ENCODE measurements at places on chromosomes 4 and X. TPM values are rescaled to one million over a fixed set of nuclear protein-coding genes. Genes with fewer than 3 reads are reported as not detected.

GRCh38 chrX:129823115-129823514 lies 20.6 kb downstream of the ZDHHC9 start:
- DNase-seq, result peak; percentile 64

CORIN gene
- total RNA-seq, result 0.29 TPM

DNA sequence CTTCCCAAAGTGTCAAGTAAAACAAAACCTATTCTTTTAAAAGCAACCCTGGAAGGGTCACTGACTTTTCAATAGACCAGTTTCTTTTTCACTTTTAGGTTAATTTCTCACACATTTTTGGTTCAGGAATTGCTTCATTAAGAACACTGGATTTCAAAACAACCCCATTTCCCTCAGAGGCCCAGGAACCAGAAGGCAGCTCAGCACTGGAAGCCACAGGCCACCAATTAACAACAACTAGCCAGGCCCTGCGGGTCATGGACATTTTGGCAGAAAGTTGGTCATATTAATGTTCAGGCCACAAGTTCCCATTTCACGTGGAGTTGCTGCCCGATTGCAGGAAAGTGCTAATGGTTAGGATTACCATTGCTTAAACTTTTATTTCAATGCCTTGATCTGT lies 39.8 kb downstream of the HAND2 start:
- no peak for DNase-seq

GRCh38 chr4:63620271-63620670 lies 789.0 kb downstream of the TECRL start:
- no peak for DNase-seq

DNA sequence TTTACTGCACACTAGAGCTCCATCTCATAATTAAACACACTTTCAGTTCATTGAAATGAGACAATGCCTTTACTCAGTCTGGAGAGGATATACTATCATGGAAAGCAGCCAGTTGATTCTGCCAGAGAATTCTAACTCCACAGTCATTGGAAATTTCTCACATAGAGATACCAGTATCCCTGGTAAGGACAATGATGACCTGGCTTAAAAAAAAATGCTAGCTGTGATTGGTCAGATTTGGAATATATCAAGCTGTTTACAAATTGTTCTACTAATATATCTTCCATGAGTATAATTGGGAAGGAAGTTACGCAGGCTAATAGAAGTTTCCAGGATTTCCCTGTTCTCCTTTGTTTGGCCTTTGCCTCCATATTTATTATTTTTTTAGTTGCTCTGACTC lies 34.5 kb upstream of the TLL1 start:
- no peak for DNase-seq

GPR34 gene
- 0.58 TPM for total RNA-seq

PRSS12 gene
- not detected for total RNA-seq

- no peak for DNase-seq
Observed at GRCh38 chr4:138804711-138805110, 210.9 kb upstream of the NOCT start.

GLA gene
- 48.1 TPM for total RNA-seq

- no peak for DNase-seq
Observed at GRCh38 chr4:96593422-96593821, 753.5 kb downstream of the PDHA2 start.

DNA sequence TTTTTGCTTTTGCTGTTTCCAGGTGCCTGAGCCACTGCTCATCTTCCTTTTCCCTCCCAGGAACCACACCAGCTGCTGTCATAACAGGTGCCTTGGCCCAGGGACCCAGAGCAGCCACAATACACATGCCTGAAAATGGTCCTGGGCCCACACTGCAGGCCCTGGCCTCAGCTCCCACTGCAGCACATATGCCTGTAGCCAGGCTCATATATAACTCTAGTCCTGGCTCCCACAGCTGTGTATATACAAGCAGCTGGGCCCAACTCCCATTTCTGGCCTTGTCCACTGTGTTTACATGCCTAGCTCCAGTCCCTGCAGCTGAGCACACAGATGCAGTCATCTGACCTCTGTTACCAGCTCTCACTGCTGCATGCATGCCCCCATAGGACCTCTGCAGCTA lies 930.5 kb downstream of the ADGRL3 start:
- DNase-seq, result no peak

BLTP1 gene
- total RNA-seq, result 49.2 TPM

- no peak for DNase-seq
Observed at GRCh38 chr4:159278399-159278798, 175.5 kb downstream of the RAPGEF2 start.

DNA sequence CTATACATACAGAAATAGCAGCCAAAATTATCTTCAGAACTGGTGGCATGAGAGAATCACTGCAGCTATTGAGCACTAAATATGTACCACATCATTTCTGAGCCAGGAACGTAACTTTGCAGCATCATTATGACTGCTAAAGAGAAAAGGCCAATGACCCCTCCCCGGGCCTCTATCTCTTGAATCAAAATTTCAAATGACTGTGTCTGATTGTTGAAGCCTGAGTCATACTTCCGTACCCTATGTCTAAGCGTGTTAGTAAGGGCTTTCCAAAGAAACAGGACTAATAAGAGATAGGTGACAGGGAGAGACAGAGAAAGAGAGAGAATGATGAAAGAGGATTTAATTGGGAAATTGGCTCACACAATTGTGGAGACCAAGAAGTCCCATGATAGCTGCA lies 445.5 kb upstream of the SPANXN1 start:
- no peak for DNase-seq

DNA sequence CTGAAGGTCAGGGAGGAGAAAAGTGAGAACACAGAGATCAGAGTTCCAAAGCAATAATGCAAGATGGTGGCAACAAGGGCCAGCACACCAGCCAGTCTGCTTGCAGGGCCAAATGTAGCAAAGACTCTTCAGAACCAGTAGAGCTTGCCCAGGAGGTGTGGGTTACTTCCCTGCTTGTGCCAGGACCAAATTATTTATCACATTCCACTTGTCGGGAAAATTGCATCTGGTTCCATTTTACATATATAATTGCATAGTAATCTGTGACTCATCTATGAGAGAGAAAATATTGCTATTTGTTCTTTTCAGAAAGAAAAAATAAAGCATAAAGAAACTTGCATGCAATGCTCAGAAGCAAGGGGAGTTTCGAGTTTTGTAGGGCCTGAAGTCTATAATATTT lies 41.4 kb downstream of the MAML3 start:
- DNase-seq, result no peak

FGD1 gene
- total RNA-seq, result 0.32 TPM

GPRASP1 gene
- total RNA-seq, result 5.9 TPM

DNA sequence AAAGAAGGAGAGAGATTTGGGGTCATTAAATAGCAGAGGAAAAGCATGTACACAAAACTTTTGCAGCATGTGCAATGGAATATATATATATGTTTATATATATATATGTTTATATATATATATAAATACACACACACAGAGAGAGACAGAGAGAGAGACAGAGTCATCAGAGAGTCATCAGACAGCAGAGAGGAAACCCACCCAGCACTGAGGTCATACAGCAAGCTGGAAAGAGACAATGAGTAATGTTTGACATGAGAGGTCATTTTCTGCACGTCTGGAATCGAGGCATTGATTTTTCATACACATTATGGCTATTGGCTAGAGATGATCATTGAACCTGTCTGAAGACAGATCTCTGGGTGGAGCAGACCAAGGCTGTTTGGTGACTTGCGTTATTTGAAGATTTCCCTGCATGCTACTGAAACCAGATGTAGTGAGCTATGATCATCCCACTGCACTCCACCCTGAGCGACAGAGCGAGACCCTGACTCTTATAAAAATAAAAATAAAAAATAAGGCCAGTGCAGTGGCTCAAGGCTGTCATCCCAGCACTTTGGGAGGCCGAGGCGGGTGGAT lies 48.8 kb upstream of the SHOX start:
- DNase-seq, result no peak

DNA sequence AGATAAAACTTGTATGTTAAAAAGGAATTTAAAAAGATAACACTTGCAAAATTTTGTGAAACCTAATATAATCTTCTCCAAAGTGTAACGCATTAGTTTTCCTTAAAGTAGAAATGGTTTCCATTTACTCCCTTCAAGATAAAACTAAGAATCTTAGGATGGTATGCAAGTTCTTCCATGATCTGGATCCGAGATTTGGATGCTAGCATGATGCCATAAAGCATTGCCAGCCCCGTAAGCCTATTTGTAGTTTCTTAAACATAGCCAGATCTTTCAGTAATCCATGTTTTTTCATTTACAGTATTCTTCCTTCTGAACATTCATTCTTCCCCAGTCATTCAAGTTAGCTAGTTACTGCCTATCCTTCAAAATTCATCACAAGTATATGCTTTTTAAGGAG lies 572.4 kb downstream of the KCNIP4 start:
- DNase-seq, result no peak

DNA sequence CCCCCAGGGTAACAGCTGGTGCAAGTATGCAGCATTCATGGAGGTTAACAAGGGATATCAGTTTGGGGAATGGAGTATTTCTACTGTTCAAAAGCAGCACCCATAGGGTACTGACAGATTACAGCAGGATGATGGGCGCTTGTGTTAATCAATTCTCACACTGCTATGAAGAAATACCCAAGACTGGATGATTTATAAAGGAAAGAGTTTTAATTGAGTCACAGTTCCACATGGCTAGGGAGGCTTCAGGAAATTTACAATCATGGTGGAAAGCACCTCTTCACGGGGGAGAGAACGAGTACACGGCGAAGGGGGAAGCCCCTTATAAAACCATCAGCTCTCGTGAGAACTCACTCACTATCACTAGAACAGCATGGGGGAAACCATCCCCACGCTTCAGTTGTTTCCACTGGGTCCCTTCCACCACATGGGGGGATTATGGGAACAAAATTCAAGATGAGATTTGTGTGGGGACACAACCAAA lies 64.1 kb downstream of the TNIP2 start:
- peak; percentile 23 for DNase-seq

SLC34A2 gene
- not detected for total RNA-seq

DNA sequence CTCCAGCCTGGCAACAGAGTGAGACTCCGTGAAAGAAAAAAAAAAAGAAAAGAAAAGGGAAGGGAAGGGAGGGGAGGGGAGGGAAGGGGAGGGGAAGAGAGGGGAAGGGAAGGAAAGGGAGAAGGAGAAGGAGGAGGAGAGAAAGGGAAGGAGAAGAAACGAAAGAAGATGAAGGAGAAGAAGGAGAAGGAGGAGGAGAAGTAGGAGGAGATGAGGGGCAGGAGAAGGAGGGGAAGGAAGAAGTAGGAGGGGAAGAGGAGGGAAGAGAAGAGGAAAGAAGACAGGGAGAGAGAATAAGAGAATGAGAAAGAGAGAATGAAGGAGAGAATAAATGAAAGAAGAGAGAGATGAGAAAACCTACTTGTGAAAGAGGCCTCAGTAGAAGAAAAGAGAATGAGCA lies 170.3 kb downstream of the DHRSX start:
- no peak for DNase-seq

DGKK gene
- not detected for total RNA-seq

DNA sequence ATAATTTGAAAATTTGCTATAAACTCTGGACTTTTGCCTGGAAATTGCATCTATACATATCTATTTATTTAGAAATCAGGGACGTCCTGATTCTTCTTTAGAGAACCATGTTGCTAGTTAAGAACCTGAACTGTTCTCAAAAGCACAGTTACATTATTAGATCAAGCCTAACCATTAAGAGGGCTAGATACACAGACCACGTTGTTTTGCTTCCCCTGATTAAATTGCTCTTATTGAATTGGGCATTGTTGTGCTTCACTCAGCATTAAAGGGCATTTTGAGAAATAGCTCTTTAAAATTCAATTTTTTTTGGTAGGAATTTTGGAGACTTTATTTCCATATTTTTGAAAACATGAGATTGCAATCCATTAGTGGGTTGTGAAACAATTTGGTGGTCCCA lies 44.4 kb downstream of the FIP1L1 start:
- no peak for DNase-seq

DNA sequence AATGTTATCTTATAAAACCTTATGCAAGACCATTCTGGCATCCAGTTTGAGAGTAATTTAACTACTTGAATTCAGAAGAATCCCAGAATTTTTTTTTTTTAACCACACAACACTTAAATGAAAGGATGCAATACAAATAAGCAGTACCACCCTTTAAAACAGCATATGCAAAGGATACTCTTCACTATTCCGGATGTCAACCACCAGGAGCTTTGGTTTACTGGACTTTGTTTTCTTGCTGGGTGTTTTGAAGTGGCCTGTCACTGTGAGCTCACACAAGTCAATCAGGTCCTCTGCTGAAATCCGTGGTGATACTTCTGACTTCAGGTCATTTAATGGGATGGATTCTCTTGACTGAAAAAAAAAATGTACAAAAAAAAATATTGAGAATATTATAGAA lies 200.0 kb downstream of the TBCK start:
- DNase-seq, result no peak

VEGFD gene
- not detected for total RNA-seq
